Frontal cortex (tissue), 4 donors: ENCODE measurements at places on chromosomes 2 and 18. TPM values are rescaled to one million over a fixed set of nuclear protein-coding genes. Genes with fewer than 3 reads are reported as not detected.

The G6PC2 gene
- total RNA-seq, result not detected

DNA sequence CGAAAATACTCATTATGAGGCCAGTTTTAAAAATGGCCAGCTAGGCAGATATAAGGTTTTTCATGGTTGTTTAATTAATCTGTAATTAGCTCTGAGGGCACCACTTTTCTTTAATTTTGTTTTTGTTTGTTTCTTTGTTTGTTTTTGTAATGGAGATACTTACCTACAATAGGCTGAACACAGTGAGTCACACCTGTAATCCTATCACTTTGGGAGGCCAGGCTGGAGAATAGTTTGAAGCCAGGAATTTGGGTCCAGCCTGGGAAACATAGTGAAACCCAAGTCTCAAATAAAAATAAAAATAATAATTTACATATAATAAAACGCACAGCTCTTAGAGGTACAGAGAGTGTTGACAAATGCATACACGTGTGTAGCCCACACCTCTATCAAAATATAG, 56.8 kb upstream of the MSH2 start:
- no peak for DNase-seq

DNA sequence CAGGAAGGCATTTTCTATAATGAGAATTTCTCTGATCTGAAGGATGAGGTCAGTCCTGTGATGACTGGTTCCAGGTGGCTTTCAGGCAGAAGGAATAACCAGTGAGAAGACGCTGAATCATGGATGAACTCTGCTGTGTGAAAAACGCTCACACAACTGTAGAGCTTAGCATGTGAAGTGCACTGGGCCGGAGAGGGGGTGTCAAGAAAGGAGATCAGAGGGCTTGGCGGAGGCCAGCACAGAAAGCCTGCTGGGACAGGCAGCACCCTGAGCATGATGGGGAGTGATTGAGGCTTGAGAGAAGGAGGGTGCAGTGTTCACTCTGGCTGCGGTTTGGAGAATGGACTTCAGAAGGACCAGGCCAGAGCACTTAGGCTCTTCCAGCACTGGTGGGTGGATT, 236.5 kb downstream of the TPGS2 start:
- DNase-seq, result no peak

The IL36G gene
- under 0.01 TPM for total RNA-seq

The EPAS1 gene
- total RNA-seq, result 3.7 TPM

- no peak for DNase-seq
These were observed 72.5 kb downstream of the RIF1 start for GRCh38 chr2:151482171-151482725.

- no peak for DNase-seq
These were observed 79.7 kb upstream of the ACAA2 start for GRCh38 chr18:49893036-49893435.

The VIL1 gene
- not detected for total RNA-seq

GRCh38 chr2:113762377-113763118, 6.1 kb upstream of the SLC35F5 start:
- no peak for DNase-seq

The DNMT3A gene
- total RNA-seq, result 71.3 TPM

The ERMN gene
- total RNA-seq, result under 0.01 TPM

- no peak for DNase-seq
These were observed 116.7 kb upstream of the NPAS2 start for GRCh38 chr2:100703213-100703612.

GRCh38 chr18:3458378-3458777, 8.4 kb downstream of the TGIF1 start:
- DNase-seq, result no peak

DNA sequence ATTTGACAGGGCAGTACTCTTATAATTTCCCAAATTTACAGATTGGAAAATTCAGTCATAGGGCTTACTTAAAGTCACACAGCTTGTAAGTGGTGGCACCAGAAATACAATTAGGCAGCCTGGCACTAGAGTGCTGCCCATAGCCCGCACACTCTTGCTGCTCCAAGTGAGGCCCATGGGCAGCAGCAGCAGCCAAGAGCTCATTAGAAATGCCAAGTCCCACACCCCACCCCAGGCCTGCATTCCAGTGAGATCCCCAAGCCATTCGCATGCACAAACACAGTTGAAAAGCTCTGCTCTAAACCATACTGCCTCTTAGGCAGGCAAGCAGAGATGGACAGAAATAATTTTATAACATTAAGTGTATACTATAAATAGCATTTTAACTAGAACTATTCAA, 379.3 kb upstream of the PKDCC start:
- no peak for DNase-seq

The KCNK3 gene
- total RNA-seq, result 4.1 TPM

The GKN2 gene
- not detected for total RNA-seq
